NCI-H1105 (cell line): ENCODE measurements at places on chromosomes 5 and 9.

GRCh38 chr5:179278119-179278518 lies 67.1 kb downstream of the ADAMTS2 start:
- DNase-seq: no peak

- no peak for DNase-seq
Observed at GRCh38 chr9:101184813-101185278, 156.3 kb downstream of the PLPPR1 start.

DNA sequence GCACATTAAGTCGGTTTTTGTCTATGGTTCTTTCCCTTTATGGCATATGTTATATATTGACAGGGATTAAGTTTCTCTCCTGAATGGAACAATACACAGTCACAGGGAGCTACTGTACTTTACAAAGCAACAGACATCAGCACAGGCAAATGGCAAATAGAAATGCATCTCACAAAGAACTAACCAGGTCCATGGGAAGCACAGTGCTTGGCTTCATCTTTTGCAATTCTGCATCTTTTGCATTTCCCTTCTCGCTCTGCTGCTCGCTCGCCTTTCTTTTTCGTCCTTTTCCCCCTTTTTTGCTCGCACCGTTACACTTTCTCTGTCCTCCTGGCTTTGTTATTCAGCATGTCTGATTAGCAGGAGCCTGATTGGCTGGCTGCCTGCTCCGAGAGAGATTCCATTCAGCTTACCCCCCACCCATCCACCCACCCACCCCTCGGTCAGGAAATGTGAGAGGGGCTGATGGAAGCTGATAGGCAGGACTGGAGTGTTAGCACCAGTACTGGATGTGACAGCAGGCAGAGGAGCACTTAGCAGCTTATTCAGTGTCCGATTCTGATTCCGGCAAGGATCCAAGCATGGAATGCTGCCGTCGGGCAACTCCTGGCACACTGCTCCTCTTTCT lies at the start of gene ADAMTSL1:
Gene ADAMTSL1, plus strand, starts transcription at position 502 of the 628 bp plus-strand sequence. Its CDS starts 80 bp downstream, at position 582.
- no peak for DNase-seq

- no peak for DNase-seq
Observed at GRCh38 chr9:27445688-27446087, 78.4 kb upstream of the IFNK start.

GRCh38 chr9:92341578-92341977 lies 15.8 kb downstream of the CENPP start:
- no peak for DNase-seq

GRCh38 chr9:113646491-113646890 lies 183.0 kb downstream of the RGS3 start:
- DNase-seq: no peak

GRCh38 chr5:77194762-77195161 lies 15.7 kb upstream of the PDE8B start:
- no peak for DNase-seq

DNA sequence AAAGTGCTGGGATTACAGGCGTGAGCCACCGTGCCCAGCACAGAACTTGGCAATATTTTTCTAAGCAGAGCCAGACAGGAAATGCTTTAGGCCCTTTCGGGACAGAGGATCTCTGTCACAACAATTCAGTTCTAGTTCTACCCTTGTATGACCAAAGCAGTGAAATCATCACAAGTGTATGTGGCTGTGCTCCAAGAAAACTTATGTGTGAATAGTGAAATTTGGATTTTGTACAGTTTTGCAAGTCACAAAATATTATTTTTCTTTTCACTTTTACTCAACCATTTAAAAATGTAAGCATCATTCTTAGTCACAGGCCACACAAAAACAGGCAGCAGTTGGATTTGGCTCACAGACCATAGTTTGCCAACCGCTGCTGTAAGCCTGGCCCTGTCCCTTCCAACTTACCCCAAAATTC lies 20.4 kb upstream of the PRUNE2 start:
- no peak for DNase-seq

GRCh38 chr9:87793292-87793691 lies 67.4 kb downstream of the CTSL start:
- no peak for DNase-seq

- peak; percentile 71 for DNase-seq
Observed at GRCh38 chr9:74496819-74497747, at the start of gene RORB. Gene RORB (plus strand): TSS chr9:74497335. CDS start chr9:74497977, 642 bp downstream.

DNA sequence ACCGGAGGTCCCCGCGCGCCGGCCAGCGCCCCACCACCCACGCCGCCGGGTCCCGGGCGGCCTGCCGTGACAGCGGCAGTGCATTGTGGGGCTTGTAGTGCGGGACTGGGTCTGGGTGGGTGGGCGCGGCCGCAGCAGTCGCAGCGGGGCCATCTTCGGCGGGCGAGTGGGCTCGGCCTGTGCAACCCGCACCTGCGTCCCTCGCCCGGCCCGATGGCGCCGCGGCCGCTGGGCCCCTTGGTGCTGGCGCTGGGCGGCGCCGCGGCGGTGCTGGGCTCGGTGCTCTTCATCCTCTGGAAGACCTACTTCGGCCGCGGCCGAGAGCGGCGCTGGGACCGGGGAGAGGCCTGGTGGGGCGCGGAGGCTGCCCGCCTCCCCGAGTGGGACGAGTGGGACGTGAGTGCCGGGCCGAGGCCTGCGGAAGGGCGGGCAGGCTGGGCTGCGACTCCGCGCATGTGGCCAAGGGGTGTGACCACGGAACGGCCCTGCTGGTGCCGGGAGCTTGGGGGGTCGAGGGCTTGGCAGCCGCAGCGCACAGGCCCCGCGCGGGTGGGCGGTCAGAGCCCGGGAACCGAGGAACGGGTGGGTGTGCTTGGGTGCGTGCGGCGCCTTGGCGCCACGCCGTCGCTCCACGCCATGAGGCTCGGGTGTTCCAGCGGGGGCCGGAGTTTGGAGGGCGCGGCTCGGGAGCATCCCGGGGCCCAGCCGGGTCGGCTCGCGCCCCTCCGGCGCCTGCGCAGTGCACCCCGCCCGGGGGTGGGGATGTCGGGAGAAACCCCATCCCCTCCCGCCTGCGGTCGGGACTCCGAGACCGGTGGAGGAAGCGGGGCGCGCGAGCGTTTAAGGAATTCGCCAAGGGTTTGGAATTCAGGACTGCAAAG lies at the start of gene ARL10:
Gene ARL10, plus strand, starts transcription at position 137 of the 881 bp plus-strand sequence. Its CDS starts 77 bp downstream, at position 214.
- no peak for DNase-seq

- no peak for DNase-seq
Observed at GRCh38 chr9:99130069-99130468, 25.2 kb downstream of the TGFBR1 start.

- no peak for DNase-seq
Observed at GRCh38 chr9:137989999-137990715, 112.6 kb downstream of the CACNA1B start.

DNA sequence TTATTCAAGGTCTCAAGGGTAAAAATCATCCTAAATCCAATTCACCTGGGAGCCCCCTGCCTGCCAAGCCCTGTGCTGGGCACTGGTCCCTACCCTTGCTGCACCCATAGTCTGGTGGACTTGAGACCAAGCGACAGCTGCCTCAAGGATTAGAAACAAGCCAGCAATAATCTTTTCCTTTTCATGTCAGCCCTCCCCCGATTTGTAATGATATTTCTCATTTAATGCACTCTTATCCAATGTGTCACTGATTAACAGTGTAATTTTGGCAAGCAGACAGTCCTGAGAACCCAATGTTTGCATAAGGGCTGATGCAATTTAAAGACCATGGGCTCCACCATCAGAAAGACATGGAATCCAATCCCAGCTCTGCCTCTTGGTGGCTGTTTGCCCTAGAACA lies 108.9 kb downstream of the ACTL7B start:
- DNase-seq: no peak

GRCh38 chr5:73445665-73446630 lies 2.6 kb downstream of the FOXD1 start:
- DNase-seq: no peak

DNA sequence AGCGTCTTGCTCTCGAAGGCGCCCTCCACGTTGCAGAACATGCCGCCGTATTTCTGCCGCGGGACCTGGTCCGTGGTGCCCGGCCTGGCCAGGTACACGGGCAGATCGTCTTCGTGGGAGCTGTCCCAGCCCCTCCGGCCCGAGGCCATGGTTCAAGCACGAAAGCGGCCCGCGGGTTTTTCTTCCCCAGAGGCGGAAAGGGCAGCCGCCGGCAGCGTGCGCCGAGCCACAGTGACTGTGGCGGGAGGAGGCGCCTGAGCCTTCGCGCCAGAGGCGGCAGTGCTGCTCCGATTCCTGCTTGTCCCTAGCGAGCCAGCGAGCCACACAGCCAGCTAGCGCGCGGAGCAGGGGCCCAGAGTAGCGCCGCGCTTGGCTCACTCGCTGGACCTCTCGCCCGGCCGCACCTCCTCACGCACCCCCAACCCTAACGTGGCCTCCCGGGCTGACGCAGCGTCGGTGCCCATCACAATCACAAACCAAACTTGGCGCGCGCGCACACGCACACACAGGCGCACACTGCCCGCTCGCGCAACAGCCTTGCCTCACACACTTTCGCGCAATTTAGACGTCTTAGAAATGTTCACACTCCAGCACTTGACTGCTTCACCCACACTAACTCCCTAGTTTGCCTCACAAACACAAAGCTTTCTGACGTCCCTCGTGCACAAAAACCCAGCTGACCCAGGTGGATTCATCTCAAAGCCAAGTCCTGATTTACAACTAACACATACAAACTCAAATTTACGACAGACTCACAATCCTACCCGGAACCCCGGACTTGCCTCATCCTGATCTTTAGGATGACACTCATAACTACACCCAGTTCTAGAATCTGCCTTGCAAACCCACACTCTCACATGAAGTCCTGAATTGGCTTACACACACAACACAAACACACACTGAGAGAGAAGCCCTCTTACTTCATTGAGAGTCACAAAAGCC lies at the start of gene DPYSL3:
Gene DPYSL3, minus strand, starts transcription at position 359 of the 942 bp plus-strand sequence. Its CDS starts 210 bp downstream, at position 149.
- peak; percentile 51 for DNase-seq

DNA sequence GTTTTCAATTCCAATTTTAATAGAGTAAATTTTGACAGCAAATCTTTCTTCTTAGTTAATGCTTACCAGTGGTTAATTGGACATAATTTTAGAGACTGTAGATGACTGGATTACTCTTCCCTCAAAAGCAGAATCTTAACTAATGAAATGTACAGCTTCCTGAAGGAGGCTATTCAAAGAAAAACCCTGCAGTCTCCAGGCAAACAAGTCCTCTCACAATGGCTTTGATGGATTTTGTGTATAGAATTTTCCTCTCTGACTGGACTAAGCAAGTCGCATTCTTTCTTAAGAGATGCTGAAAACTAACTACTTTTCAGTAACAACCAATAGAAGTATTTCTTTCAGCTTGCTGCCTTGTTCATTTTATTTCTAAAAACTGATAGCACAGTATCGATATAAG lies 35.7 kb upstream of the TMED7 start:
- DNase-seq: no peak

DNA sequence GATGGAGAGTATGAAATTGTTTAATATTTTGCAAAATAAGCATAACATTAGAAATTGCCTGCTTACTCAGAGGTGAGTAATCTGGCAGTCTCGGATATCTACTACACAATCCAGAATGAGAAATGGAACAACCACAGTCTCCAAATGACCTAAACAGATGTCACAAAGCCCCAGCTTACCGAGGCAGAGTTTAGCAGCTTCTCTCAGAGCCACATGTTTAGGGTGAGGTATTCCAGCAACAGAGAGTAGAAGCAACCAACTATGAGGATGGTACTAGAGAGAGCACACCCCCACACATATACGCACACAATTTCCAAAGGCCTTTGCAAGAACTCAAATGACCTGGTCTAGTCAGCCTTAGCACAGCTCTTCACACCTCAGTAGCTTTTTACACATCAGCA lies 122.7 kb upstream of the LPAR1 start:
- DNase-seq: no peak

GRCh38 chr9:37464426-37465248 lies 613 bp downstream of the ZBTB5 start:
- DNase-seq: peak; percentile 94

- DNase-seq: peak; percentile 44
Observed at GRCh38 chr9:99266255-99267023, 44.4 kb downstream of the SEC61B start.

DNA sequence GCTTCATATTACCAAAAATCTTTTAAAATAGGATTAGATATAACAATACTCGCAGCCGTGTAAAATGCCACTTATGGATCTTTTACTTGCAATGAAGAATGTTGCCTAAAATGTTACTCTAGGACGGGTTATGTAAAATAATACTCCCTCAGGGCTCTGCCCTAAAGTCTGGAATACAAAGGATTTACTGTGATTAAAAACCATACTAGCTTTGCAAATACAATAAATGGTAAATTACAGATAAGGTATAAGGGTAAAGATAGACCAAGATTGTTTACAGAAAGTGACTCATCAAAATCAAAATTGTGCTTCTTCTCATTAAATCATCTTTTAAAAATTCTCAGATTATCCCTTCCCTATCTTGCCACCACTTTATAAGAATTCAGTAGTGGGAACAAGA lies 163.6 kb downstream of the MEF2C start:
- DNase-seq: no peak

DNA sequence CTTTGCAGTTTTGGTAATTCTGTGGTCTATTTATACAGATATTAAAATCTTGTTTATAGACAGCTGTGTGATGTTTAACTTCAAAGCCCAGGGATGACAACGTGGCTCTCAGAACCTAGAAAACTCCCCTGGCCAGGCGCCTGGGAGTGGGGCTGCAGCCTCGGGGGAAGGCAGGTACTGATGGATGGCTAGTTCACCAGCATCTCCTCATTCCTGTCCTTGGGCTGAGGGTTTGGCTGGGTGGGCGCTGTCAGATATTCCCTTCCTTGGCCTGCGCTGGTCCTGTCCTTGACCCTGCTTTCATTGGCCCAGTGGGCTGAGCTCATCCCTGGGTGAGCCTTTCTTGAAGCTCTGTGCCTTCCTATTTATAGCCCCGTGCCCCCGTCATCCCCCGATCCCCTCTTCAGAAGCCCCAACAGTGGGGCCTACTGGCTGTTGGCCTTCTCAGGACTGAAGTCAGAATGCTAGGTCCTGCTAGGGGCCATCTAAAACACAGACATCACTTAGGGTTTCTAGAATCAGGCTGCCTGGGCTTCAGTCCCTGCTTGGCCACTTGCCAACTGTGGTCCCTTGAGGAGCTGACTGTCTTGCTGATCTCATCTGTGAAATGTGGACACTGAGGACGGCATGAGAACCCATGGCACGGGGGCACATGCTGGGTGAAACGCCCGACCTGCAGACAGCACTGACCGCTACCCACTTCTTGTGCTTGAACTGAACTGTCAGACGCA lies 20.9 kb downstream of the SH3GLB2 start:
- DNase-seq: no peak

GRCh38 chr5:156137071-156137869 lies 189.7 kb upstream of the SGCD start:
- DNase-seq: no peak

DNA sequence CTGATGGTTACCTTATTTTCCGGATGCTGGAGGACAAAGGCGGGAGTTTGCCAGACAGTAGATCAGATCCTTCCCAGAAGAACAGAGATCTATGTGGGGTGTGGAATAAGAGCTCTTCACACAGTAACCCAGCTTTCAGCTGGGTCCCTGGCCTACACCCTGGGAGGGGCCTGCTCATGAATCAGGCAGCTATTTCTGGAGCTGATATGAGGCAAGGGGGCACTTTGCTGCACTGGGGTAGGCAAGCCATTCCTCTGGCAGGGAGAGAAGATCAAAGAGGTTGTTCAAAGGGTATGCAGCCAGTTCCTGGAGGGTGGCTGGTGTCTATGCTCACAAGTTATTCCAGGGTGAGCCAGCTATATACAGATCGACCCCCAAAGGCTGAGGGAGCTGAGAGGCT lies 48.6 kb downstream of the CYSTM1 start:
- DNase-seq: no peak

- no peak for DNase-seq
Observed at GRCh38 chr5:81513982-81514381, 120.0 kb upstream of the ACOT12 start.

- DNase-seq: no peak
Observed at GRCh38 chr5:103014983-103015382, 105.0 kb downstream of the GIN1 start.

- DNase-seq: no peak
Observed at GRCh38 chr5:30749971-30750370, 443.5 kb upstream of the CDH6 start.
